ENCODE measurements at places on chromosomes 4 and X.

DNA sequence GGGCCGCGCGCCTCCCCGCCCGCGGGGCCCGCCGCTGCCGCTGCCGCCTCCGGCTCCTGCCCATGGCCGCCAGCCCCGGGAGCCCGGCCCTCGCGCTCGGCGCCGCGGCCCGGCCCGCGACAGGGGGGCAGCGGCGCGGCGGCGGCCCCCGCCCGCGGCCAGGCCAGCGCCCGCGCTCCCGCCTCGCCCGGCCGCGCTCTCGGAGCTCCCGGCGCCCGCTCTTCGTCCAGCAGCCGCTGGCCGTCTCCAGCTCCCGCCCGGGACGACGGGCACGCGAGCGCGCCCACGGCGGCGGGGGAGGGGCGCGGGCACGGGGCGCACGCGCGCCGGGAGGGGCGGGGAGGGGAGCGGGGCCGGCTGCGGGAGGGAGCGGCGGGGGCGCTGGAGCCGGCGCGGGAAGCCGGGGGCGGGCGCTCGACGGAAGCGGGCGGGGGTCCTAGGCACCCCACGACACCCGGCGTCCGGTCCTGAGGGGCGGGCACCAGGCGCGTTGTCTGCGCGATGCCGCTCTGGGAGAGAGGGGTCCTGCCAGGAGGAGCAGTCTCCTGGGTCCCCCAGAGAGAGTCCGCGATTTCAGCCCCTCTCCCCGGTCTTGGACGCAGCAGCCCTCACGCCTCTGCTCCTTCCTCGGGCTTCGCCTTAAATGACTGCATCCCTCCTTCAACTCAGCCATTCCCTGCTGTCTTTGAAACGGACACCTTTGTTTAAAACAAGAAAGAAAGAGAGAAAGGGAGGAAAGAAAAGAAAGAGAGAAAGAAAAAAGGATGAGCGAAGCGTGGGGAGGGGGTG lies 490 bp upstream of the PDZD4 start:
- no peak for DNase-seq

DNA sequence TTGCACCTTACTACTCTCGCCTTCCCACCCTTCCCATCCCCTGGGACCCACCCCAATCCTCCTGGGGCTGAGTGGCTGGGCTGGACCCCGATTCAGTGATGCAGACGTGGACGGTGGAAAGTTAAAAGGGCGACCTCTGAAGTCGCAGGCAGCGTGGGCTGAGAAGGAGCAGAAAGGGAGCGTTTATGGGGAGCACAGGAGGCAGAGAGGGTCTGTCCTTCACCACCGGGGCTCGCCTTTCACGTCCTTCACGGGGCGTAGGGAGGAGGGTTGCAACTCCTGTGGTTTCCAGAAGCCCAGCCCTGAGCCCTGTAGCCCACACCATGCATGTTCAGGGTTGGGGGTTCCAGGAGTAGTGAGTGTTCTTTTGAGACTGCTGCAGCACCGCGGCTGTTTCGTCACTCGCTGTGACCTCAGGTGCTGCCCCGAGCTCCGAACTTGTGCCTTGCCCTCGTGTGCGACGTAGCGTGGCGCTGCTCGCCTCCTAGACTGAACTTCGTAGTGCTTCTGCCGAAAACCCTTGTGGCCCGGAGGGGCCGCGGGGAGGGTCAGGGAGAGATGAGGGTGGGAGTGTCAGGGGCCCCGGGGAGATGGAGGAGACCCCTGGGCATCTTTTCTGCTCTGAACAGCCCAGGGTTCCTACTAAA lies 1.6 kb downstream of the NHS start:
- DNase-seq = no peak

DNA sequence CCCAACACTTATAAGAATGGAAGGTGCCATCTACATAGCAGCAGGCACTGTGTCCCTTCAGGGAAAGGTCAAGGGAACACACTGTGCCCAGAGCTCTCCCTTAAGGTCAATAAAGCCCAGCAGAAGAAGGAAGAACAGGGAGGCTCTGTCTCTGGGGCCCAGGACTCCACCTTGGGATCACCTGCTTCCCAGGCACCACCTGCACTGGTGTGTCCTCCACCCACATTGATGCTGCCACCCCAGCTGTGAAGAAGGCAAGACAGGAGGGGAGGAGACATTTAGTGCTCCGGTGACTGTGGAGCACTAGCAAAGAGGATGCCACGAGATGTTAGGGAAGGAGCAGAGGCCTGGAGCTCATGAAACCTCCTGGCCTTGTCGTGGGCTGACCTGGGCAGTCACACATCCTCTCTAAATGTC lies 53.4 kb downstream of the FHDC1 start:
- DNase-seq = no peak

DNA sequence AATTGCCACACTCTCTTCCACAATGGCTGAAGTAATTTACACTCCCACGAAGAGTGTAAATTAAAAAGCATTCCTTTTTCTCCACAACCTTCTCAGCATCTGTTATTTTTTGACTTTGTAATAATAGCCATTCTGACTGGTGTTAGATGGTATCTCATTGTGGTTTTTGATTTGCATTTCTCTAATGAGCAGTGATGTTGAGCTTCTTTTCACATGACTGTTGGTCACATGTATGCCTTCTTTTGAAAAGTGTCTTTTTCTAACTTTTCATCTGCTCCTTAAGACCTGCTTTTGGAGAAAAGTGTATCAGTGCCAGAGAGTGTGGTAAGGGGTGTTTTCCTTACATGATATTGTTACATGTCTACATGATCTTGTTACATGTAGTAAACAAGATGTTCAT lies 25.7 kb downstream of the GUCY1A1 start:
- DNase-seq = no peak

- DNase-seq = no peak
These were observed 30.1 kb upstream of the MTMR1 start for GRCh38 chrX:150663073-150663472.

- no peak for DNase-seq
These were observed 783 bp downstream of the BEX2 start for GRCh38 chrX:103309860-103310554.

GRCh38 chr4:189941005-189941450 lies 356 bp downstream of the FRG1 start:
- DNase-seq = no peak
